ENCODE measurements at places on chromosomes 6 and 20.

- DNase-seq: no peak
- H3K27ac ChIP-seq: no peak overlapping the region
- H3K36me3 ChIP-seq: no peaks in the 10 kb centered on the region
- no peak overlapping the region for H3K4me3 ChIP-seq
- no peaks in the 10 kb centered on the region for H3K4me1 ChIP-seq
- no peaks in the 10 kb centered on the region for H3K27me3 ChIP-seq
These were observed 2.7 kb upstream of the RBM24 start for GRCh38 chr6:17278289-17279063.

GRCh38 chr6:108798670-108799353 is 49.4 kb upstream of the ARMC2 start:
- H3K4me1 ChIP-seq: no peaks in the 10 kb centered on the region
- H3K36me3 ChIP-seq: no peaks in the 10 kb centered on the region
- H3K27ac ChIP-seq: no peak overlapping the region
- H3K4me3 ChIP-seq: no peak overlapping the region

DNA sequence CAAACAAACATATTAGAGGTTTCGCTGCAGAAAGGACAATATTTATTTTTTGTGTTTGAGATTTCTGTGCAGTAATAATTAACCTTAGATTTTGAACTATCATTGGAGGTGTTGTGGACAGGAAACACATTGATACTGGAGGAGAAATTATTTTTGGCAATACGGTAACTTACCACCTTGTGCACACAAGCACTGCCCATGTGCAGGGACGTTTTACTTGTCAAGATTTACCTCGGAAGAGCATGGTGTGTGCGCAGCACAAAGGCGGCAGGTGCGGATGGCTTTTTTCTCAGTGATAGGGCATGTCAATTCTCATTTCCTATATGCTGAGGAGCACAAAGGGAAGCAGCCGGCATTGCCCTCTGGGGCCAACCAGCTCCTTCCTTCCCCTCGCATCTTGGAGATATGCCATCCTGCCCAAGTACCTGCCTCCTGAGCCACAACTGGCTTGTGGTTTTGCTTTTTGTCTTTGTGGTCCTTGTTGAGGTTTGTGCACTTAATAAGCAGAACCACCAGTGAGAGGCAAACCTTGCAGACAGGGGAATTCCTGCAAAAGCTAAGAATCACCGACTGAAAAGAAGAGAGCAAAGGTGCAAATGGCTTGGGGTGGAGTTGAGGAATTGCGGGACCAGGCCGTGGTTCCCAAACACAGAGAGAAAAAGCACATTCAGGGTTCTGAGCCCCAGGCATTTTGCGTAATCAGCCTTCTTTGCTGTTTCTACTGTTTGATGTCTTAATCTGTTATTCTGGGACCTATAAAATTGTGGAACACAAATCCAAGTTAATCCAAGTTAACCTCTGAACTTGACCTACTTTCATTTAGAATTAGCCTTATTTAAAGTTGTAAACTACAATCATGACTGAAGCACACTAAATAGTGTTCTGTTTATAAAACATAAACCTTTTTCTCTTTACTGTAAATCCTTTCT is 21.9 kb downstream of the SAMD5 start:
- H3K4me3 ChIP-seq: no peak overlapping the region
- H3K27ac ChIP-seq: no peak overlapping the region
- DNase-seq: no peak
- no peaks in the 10 kb centered on the region for H3K4me1 ChIP-seq
- no peaks in the 10 kb centered on the region for H3K36me3 ChIP-seq
- no peaks in the 10 kb centered on the region for H3K27me3 ChIP-seq

DNA sequence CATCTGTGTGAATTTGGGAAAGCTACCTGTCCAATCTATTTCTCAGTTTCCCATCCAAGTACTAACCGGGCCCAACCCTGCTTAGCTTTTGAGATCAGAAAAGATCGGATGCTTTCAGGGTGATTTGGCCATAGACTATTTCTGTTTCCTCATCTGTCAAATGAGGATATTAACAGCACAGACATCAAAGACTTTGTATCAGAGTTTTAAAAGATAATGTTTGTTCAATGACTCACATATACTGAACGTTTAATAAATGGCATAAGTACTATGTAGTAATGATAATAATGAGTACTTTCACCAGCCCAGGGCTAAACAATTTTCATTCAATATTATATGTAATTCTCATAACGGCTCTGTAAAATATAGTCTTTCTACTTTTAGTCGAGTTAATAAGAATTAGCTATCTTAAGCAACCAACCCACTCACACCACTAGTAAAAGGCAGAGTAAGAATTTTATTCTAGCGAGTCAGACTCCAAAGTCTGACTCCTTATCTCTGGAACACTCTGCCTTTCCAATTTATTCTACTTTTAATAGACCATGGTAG is 216.5 kb downstream of the ARHGAP18 start:
- no peaks in the 10 kb centered on the region for H3K36me3 ChIP-seq
- H3K27ac ChIP-seq: no peak overlapping the region
- H3K27me3 ChIP-seq: no peaks in the 10 kb centered on the region
- DNase-seq: no peak

- H3K4me3 ChIP-seq: no peak overlapping the region
- no peak for DNase-seq
- no peak overlapping the region for H3K27ac ChIP-seq
- no peaks in the 10 kb centered on the region for H3K27me3 ChIP-seq
- H3K4me1 ChIP-seq: no peaks in the 10 kb centered on the region
These were observed 236.1 kb downstream of the SYNDIG1 start for GRCh38 chr20:24705486-24705885.

DNA sequence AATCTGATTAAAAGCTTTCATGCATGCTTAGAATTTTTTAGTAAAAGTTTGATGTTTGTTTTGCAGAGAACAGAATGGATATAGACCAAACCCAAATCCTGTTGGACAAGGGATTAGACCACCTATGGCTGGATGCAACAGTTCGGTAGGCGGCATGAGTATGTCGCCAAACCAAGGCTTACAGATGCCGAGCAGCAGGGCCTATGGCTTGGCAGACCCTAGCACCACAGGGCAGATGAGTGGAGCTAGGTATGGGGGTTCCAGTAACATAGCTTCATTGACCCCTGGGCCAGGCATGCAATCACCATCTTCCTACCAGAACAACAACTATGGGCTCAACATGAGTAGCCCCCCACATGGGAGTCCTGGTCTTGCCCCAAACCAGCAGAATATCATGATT is 133.6 kb downstream of the NCOA3 start:
- no peak overlapping the region for H3K27ac ChIP-seq
- no peaks in the 10 kb centered on the region for H3K27me3 ChIP-seq
- no peak overlapping the region for H3K4me3 ChIP-seq
- no peak for DNase-seq

DNA sequence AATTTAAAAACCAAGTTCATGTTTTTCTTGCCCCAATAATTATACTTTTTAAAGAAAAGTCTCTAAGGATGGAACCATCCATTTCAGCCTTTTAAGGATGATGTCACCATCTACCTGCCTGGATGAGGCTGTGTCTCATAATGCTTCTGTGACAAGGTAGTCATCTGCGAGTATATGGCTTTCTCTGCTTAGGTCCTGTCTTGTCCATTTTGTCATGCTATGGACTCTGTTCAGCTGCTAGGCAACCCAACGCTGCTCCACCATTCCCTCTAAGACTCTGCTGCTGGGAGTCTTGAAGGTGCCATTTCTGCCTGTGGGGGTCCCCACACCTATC is 459.8 kb upstream of the RUNX2 start:
- no peaks in the 10 kb centered on the region for H3K36me3 ChIP-seq
- no peak overlapping the region for H3K27ac ChIP-seq
- H3K4me1 ChIP-seq: no peaks in the 10 kb centered on the region
- DNase-seq: no peak
- no peak overlapping the region for H3K4me3 ChIP-seq
- no peaks in the 10 kb centered on the region for H3K27me3 ChIP-seq

DNA sequence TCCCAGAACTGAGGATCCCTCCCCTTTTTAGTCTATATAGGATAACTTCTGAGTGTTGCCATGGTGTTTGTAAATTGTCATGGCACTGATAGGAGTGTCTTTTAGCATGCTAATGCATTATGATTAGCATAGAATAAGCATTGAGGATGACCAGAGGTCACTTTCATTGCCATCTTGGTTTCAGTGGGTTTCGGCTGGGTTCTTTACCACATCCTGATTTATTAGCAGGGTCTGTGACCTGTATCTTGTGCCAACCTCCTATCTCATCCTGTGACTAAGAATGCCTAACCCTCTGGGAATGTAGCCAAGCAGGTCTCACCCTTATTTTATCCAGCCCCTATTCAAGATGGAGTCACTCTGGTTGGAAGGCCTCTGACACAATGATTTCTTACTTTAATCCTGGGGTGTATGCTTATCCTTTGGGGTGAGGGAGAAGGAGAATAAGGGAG is 19.6 kb downstream of the WFDC2 start:
- no peak overlapping the region for H3K27ac ChIP-seq
- no peaks in the 10 kb centered on the region for H3K4me1 ChIP-seq

DNA sequence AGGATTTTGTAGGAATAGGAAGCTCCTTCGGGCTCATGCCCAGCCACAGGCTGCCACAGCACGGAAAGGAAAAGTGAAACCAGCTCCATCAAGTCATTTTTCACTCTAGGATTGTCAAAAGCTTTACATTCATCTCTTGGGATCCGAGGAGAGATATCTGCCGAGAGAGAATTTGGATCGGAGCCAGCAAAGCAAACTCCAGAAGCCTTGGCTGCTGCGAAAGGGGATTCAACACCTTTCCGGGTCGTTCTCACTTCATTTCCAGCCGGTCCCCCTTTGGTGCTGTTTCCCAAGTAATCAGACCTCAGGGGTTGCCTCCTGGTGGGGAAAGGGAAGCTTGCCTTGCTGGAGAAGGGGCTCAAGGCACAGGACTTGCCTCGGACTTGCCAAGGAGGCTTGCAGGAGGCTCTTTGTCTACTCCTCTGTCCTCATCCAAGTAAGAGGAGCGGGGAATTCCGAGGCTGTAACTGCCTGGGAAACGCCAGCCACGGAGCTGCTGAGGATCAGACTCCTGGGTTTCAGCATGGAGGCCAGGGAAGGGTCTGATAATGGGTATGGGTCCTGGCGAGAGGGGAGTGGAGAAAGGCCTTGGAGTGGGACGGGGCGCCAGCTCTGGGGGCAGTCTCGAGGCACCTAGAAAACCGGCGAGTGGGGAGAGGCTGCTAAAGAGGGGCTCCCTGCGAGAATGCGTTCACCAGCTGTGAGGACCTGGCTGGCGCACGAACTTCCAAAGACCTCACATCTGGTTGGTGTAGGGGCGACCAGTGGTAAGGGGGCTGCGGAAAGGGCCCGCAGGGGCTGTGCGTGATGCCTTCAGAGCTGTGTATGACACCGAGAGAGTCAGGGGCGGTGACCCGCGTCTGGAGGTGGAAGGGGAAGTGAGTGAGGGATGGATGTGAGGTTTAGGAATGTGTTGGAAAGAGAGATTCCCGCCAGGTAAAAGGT is 702 bp downstream of the ETV7 start:
- DNase-seq: peak; percentile 32
- H3K4me3 ChIP-seq: peak overlapping the region; percentile 62
- no peaks in the 10 kb centered on the region for H3K36me3 ChIP-seq

DNA sequence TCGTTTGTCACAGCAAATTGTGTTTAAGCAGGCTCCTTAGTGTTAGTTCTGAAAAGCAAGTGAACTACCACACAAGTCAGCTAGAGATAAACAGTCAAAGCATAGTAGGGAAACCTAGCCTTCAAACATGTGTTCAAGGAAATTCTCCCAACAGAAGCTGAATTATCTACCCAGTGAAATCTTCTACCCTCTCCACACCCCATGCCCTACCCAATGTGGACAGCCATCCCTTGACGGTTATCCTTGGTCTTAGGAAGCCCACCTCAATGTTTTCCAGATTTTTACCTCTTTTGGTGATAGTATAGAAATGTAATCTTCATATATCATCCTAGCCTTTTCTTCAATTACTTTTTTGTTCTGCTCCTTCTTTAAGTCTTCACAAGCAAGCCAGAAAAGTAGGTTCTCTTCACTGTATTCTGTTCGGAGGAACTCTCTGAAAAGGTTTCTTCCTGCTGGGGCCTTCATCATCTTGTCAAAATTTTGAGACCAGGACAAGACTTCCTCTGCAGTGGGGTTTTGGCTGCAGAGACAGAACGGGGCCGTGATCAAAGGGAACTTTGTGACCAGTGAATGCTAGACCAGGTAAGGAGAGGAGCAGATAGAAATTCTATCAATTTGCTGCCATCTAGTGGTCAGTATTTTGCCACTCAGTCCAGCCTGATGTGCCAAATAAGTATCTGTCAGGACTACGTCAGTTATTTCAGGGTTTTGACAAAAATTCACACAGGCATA is 21.6 kb upstream of the MTRF1L start:
- no peak overlapping the region for H3K4me3 ChIP-seq
- no peaks in the 10 kb centered on the region for H3K36me3 ChIP-seq
- no peak overlapping the region for H3K27ac ChIP-seq
- no peaks in the 10 kb centered on the region for H3K27me3 ChIP-seq
- no peak for DNase-seq

GRCh38 chr6:67352717-67353116 is 1282.4 kb upstream of the ADGRB3 start:
- no peak for DNase-seq
- H3K4me1 ChIP-seq: no peaks in the 10 kb centered on the region
- no peaks in the 10 kb centered on the region for H3K36me3 ChIP-seq
- H3K27ac ChIP-seq: no peak overlapping the region
